Stimulated activated CD8-positive, alpha-beta memory T cell treated with anti-CD3 and anti-CD28 coated beads, Interleukin-15, amount 100 ng/mL, for 4 hours (primary cell): ENCODE measurements at places on chromosomes 4 and X.

GRCh38 chrX:40278340-40279090, 180.8 kb upstream of the BCOR start:
- DNase-seq, result peak; percentile 37

GRCh38 chr4:76194325-76194724, 19.3 kb downstream of the SCARB2 start:
- DNase-seq, result no peak

DNA sequence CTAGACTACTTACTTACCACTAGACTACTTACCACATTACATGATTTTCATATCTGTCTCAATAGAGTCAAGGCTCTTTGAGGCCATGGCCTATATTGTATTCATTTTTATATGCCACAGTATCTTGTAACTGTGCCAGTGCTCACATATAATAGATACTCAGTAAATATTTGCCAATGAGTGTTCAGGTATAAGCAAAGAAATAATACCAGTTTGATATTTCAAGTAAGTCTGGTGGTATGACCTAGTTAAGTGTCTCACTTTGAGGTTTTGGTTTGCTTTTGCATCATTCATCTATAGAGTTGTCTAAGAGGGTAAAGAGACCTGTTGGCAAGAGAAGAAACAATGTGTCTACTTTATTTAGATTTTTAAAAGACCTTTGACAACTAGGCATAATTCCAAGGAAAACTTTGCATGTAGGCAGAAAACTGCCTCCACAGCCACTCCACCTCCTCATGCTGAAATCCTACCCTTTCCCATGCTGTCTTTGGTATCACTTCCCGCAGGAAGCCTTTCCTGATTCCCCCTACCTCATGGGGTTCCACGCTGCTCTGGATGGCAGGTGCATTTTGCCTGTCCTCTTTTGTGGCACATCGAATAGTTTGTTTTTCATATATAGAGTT, 91.3 kb upstream of the KLHL13 start:
- no peak for DNase-seq

- no peak for DNase-seq
Observed at GRCh38 chrX:14946606-14947155, 73.5 kb downstream of the MOSPD2 start.

DNA sequence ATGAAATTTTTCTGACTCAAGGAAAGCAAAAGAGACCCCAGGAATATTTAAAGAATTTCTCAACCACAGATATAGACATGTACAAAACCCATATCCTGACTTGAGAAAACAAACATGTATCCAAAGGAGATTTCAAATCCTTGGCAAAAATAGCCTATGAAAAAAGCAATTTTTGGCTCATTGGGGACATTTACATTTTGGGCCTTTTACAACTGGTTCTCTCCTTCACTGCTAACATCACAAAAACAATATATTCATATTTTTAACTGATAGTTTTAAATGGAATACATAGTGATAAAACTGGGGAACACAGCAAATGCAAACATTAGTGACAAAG, 65.0 kb downstream of the SH3RF1 start:
- no peak for DNase-seq

DNA sequence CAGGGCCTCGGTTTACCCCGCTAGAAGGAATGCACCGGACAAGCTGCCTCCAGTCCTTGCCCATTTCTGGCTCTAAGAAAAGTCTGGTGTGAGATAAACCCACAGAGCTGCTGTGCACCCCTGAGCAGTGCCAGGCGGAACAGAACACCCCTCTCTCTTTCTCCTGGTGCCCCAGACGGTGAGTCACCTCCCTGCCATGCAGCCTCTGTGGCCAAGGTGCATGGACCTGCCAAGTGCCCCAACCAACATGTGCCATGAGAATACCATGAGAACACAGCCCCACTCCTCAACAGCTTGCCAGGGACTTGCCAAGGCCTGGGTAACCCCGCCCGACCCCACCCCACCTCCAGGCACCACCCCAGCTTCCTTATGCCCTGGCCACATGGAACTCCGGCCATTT, 47.7 kb upstream of the MAN2B2 start:
- no peak for DNase-seq

- DNase-seq, result peak; percentile 71
Observed at GRCh38 chrX:53686151-53686885, at the start of gene HUWE1. Gene HUWE1, minus strand, starts transcription at chrX:53686719. Its CDS starts 32,612 bp downstream, at chrX:53654107.

- peak; percentile 4 for DNase-seq
Observed at GRCh38 chr4:140012688-140013486, 141.1 kb downstream of the MAML3 start.

GRCh38 chrX:48958635-48959094, 1.3 kb upstream of the OTUD5 start:
- DNase-seq, result no peak

- no peak for DNase-seq
Observed at GRCh38 chr4:157246964-157247363, 26.4 kb downstream of the GRIA2 start.

DNA sequence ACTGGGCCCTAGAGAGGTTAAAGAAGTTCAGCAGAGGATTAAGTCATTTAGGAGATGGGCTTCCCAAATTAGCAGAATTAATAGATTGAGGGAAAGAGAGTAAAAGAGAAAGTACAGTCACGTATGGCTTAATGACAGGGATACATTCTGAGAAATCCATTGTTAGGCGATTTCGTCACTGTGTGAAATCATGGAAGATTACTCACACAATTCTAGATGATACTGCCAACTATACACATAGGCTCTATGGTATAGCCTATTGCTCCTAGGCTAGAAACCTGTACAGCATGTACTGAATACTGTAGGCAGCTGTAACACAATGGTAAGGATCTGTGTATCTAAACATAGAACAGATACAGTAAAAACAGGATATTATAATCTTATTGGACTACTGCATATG, 180.6 kb downstream of the RNF150 start:
- no peak for DNase-seq

- no peak for DNase-seq
Observed at GRCh38 chr4:83328521-83329187, 6.0 kb downstream of the HPSE start.

DNA sequence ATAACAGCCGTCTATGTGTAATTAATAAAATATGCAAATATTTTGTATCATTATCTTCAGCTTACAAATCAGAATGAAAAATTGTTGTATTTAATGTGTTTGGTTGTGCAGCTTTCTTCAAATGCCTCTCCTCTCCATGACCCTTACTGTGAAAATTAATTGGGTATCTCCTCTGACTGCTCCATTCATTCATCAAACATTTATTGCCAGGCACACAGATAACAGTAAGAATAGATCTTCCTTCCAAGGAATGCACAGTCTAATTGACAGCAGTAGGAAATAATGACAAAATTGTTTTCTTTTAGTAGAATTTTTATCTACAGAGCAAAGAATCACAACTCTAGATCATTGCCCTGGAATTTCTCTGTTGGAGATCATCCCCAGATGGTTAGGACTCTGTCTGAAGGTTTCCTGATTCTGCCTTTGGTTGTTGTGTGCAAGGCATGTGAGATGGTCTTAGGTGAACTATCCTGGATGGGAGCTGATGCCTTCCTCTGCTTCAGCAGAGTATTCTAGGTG, 395.0 kb upstream of the FAT1 start:
- no peak for DNase-seq

- no peak for DNase-seq
Observed at GRCh38 chr4:94931626-94932025, 173.9 kb downstream of the BMPR1B start.

GRCh38 chrX:128804828-128805227, 718.5 kb downstream of the SMARCA1 start:
- DNase-seq, result no peak

DNA sequence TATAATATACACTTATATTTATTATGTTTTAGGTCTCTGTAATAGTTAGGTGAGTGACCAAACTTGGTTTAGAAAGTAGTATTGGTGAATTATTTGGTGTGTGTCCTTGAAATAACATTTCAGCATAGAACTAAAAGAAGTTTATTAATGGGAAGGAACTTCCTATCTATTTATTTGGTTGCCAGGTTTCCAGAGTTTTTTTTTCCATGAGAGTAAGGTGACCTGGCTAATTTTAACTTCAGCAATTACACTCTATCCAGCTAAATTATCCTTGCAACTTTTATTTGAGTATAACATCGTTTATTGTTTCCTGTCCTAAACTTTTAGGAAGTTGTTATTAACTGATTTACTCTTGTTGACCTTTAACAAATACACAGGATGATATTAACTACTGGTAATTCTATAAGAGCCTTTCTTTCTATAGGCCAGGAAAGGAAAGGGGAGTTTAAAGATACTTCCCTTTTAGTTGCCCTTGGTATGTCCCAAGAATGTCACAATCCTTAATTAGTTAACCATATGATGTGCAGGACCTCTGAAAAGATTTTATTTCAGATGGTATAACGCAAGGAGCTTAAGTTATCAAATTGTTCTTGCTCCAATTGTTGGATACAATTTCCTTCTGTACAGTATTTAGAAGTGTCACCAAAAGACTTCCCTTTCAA, 18.9 kb downstream of the PRDM8 start:
- DNase-seq, result no peak

- no peak for DNase-seq
Observed at GRCh38 chr4:145820407-145820806, 118.2 kb downstream of the ZNF827 start.

DNA sequence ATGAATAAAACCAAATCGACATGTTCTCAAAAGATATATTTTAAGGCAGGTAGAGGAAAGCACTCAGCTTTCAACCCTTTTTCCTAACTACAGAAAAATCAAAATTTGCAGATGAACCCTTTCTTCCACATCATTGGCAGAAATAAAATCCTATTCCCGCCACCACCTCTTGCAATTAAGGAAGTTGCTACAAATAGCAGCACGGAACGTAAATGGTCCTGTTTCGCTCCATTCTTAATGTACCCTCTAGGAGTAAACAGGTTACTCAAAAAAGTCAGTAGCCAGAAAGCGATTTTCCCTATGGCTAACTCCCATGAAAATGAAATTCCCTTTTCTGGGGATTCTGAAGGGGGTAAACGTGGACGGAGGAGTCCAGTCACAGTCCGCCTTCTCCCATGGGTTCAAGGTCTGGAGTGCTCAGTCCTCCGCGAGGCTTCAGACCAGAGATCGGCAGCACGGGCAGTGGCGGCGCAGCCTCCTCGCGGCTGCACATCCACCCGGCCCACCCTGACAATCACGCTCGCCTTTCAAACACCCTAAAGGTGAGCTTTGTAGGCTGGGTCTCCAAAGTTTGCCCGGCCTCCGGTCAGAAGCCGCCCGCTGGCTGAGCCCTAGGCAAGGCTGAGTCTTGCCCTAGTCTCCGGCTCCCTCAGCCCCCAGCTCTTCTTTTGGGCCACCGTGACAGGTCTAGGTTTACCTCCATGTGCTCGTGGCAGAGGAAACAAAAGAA, 1.8 kb downstream of the ATP11C start:
- no peak for DNase-seq

DNA sequence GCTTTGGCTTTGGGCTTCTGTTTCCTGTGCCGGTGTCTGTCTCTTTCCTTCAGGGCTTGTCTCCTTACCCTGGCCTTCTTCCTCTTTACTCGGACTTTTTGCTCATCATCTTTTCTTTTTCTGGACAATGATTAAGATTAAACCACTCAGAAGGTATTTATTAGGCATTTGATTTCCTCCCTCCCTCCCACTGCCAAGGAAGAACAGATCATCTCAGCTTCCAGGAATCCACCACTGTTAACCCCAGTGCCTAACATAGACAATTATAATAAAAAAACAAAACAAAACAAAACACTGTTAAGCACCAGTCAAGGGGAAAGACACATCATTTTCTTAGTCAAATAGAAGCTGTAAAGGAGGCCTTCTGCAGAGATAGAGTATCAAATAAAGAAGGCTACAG, 16.6 kb downstream of the PGRMC1 start:
- DNase-seq, result no peak

GRCh38 chr4:5874811-5875449, 18.0 kb downstream of the CRMP1 start:
- no peak for DNase-seq

GRCh38 chr4:111198446-111198845, 575.6 kb upstream of the PITX2 start:
- DNase-seq, result no peak

DNA sequence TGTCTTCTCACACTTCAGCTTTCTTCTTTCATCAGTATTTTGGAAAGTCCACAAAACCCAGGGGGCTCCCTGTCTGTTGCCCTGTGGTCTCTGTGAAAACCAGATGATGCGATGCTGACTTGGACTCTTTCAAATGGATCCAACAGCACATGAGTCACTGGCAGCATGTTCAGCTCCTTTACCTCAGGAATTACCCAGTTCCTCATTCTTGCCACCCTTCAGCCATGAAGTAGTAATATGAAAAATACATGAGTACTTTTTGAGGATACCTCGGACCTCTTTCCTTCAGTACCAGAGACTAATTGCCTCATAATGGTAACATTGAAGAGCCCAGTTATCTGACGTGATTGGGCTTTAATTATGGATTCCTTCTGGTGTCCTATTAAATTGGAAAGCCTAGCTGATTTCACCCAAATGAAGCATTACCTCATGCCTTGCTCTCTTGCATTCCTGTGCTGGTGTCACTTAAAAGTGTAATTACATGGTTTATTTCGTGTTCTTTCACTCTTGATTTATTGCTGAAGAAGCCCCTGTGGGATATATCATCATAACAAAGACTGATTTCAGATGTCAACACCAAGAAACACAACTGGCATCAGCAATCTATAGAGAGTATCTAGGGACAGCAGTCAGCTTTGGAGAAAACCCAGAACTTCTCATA, 63.4 kb downstream of the NFKB1 start:
- DNase-seq, result peak; percentile 10

- no peak for DNase-seq
Observed at GRCh38 chr4:148311526-148311925, 130.7 kb downstream of the NR3C2 start.

DNA sequence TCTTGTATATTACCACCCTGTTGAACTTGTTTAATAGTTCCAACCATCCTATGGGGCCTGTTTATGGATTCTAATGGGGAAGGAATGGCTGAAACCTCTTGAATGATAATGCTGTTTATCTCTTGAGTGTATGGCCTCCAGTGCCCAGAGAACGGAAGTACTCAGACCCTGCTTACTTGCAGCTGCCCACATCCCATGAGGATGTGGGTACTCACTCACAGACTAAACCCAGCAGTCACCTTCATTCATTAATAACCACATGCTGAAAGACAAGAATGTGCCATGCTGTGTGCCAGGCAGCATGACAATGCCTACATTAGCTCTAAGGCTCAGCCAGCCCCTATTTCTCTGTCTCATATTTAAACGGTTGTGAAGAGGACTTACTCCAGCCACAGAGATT, 5.9 kb upstream of the ARMCX5 start:
- no peak for DNase-seq

DNA sequence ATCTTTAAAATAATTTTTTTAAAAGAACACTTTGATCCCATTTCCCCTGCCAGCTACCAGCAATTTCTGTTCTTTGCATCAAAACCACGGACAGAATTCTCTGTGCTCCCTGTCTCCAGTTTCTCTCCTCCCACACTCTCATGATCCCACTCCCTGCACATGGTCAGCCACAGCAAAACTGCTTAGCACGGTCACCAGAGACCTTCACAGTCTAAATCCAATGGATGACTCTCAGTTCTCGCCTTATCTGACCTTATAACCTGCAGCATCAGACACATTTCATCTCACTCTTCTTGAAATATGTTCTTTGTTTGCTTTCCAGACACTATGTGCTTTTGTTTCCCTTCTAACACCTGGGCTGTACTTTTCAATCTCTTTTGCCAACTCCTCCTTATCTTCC, 131.5 kb downstream of the NR3C2 start:
- DNase-seq, result no peak
